ENCODE measurements at places on chromosomes 11 and 22.

- DNase-seq = no peak
These were observed 764.2 kb downstream of the BRD1 start for GRCh38 chr22:49063545-49063890.

DNA sequence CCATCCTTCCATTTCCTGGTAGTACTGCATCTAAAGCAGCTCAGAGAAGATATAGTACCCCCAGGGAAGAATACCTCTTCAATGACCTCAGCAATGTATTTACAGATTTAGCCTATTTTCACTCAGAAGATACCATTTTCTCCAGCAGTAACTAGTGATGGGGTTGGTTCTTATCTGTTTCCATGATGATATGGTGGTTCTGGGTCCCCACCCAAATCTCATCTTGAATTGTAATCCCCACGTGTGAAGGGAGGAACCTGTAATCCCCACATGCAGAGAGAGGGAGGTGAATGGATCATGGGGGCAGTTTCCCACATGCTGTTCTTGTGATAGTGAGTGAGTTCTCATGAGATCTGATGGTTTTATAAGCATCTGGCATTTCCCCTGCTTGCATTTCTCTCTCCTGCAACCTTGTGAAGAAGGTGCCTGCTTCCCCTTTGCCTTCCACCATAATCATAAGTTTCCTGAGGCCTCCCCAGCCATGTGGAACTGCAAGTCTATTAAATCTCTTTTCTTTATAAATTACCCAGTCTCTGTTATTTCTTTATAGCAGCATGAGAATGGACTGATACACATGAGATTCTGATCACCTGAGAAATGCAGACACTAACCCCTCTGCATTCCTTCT lies 139.2 kb downstream of the CCDC81 start:
- no peak for DNase-seq

GRCh38 chr11:75403983-75404658 lies 4.8 kb downstream of the RPS3 start:
- DNase-seq = no peak

DNA sequence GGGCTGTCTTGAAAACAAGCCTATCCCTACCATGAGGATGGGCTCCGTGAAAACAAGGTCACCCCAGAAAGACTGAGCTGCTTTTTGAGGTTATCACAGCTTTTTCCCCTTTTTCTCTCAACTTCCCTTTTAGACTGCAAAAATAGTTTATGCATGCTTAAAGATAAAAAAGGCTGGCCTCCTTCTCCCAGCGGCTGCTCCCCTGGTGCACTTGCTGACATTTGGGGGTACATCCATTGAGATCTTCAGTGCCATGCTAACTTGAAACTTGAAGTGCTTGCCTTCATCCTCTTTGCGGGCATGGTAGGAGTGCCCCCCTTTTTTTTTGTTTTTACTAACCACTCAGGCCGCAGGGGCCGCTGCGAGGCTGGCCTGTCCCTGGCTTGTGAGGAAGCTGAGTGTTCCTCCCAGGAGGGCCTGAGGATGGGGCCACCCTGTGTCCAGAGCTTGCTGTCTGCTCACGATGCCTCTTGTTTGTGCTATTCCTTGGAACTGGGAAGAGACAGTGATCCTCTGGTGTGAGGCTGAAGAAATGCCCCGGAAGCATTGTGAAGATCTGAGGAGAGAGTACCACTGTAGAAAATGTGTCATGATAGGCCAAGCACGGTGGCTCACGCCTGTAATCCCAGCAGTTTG lies 2.2 kb downstream of the TANGO2 start:
- DNase-seq = no peak

DNA sequence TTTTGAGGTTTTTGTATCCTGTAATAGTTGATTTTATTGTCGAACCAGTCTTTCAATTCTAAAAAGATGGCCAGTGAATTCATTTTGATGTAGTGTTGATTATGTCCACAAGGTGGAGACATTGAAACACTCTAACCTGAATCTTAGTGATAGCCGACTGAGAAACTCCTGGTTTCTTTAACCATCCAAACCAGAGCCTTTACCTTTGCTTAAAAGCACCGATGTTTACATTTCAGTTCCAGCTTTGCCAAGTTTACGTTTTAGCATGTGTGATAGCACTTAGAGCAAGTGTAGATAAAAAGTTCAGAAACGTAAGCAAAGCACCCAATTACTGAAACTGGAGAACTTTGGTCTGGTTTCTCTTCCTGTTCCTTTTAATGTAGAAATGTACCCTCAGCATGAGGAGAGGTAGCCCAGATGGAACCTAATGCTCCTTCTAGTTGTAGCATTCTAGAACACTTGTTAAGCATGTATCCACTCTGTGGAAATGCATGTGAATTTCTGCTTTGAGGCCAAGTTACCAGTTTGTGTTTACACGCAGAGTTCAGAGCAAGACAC lies 208.6 kb downstream of the DBX1 start:
- peak; percentile 79 for DNase-seq

DNA sequence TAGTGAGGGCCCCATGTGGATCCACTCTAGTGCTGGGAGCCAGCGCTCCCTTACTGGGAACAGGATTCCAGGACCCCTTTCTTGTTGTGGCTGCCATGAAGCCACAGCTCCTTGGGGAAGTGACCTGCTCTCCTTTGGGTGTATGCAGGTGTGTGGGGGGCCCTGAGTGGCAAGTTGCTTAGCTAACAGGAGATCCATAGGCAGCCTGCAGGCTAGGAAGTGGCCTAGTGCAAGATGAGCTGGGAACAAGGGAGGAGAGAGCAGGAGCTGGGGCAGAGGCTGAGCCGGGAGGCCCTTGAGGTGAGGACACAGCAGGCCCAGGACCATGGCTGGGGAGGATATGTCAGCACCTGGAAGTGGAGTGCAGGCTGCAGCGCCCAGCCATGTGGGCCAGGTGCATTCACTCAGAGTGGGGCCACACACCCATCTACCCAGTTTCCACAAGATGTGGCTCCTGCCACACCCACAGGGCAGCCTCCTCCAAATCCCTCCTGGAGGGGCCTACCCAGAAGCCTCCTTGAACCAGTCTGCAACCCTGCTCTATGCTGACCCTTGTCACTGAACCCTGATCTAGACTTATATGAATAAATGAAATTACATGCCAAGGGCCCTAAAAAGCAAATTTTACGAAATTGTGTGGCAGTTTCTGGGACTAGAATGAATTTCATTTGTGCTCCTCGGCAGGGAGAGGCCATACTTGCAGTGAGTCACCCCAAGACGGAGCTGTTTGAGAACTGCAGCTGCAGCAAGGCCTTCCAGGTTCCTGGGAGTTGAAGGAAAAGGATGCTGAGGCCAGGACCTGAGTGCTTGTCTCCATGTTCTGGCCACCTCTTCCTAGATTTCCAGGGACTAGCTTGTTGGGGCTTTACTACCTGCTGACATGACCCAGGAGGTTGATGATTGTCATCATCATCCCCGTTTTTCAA lies 3.2 kb downstream of the THAP7 start:
- DNase-seq = peak; percentile 61

DNA sequence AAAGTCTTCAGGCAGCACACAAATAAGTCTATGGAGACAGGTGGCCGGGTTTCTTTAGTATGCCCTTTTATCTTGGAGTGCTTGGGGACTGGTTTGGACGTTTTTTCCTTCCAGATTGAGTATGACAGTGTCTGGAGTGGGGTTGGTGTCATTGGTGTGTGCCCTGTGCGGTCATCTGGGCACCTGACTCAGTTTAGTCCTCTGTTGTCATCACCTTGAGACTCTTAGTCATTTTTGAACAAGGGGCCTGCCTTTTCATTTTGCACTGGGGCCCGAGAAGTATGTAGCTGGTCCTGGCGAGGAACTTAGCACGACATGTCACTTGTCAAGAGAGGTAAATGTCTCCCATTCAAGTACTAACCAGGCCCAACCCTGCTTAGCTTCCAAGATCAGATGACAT lies 27.2 kb upstream of the MYO18B start:
- DNase-seq = no peak

- DNase-seq = no peak
These were observed 488.3 kb downstream of the INSC start for GRCh38 chr11:15602785-15603567.
